Activated naive CD4-positive, alpha-beta T cell treated with anti-CD3 and anti-CD28 coated beads, Interleukin-2, amount 50 U/mL, for 16 hours (primary cell): ENCODE measurements at places on chromosomes 11 and 22.
A peak's percentile ranks its signal among the peaks of the same experiment; 100 is the strongest.

- no peak for DNase-seq
These were observed 7.2 kb downstream of the PPFIBP2 start for GRCh38 chr11:7520981-7521487.

GRCh38 chr11:43942662-43943371 lies 380 bp downstream of the C11orf96 start:
- DNase-seq = no peak

DNA sequence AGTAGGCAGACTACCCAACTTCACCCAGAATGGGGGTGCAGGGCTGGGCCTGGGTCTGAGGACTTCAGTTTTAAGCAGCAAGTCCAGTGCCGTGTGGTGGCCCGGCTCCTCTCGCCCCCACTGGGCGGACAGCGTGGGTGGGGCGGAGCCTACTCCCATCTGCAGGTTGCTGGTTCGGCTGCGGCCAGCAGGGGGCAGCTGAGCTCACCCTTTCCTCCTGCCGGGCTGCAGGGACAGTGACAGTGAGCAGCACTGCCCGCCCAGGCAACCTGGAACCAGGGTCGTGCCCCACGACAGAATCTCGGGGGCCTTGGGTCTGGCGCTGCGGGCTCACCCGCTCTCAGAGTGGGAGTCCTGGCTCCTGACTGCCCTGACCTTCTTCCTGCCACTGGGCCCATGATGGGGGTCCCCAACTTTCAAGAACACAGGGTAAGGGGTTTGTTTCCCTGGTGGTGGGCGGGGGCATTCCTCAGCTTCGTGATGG lies 6.2 kb upstream of the NEAT1 start:
- peak; percentile 92 for DNase-seq

DNA sequence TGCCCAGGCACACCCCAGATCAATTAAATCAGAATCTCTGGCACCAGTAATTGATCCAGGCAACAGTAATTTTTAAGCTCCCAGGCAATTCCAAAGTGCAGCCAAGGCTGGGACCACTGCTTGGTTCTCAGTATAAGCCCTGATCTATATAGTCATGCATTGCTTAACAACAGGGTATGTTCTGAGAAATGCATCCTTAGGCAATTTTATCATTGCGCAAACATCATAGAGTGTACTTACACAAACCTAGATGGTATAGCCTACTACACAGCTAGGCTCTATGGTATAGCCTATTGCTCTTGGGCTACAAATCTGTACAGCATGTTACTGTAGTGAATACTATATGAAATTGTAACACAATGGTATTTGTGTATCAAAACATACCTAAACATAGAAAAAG lies 651 bp upstream of the C11orf42 start:
- DNase-seq = no peak

GRCh38 chr22:36753120-36753802 lies 22.7 kb downstream of the IFT27 start:
- no peak for DNase-seq

DNA sequence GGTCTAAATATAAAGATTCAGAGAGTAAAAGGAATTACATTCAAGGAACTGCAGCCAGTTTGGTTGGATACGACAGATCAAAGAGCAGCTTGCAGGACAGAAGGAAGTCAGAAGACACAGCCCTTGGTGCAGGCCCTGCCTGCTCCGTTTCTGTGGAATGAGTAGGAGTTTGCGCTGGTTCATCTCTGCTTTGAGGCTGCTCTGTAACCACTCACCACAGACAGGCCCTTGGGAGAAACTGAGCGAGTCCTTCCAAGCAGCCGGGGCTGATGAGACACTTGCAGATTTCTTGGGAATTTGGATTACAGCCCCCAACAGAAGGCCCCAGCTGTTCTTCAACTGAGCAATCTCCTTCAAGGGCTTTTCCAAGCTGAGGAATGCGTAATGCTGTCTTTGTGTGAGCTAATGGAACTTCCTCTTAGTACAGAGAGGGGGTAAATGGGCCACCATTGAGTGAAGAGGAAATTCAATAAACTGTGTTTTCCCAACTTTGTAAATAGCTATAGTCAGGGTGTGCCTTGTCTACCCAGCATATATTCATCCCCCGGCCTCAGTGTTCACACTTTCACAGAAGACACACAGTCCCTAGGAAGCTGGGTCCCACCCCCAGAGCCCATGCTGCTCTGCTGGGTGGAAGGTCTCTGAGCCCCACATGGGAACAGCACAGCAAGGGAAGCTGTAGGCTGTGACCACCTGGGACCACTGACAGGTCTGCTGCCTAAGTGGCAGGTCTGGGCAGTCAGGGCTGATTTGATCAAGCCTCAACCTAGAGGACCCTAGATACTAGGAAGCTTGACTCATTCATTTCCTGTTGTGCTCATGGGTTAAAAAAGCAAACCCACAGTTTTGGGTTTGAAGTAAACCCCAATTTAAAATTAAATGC lies 16.6 kb downstream of the IL10RA start:
- DNase-seq = no peak

DNA sequence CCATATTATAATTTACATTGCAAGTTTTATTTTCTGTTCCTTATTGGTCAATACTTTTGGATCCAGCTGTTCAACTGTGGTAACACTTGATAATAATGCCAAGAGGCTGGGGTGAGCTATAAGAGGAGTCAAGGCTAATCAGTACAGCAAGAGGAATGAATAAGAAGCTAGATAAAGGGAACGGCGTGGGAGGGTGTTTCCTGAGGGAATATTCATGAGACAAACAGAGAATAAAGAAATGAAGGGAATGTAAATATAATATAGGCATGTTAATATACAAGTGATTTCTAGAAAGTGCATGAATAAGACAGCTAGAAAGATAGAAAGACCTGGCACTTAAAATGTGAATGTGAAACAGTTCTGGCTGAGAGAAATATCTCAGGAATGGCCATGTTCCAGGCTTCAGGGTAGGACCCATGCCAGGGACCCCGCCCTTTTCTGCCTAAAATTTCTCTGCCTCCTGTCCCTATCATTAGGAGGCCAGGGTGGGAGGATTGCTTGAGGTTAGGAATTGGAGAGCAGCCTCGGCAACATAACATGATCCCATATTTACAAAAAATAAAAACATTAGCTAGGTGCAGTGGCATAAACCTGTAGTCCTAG lies 3.9 kb downstream of the OR51B4 start:
- no peak for DNase-seq
